Glomerular endothelial cell (primary cell): ENCODE measurements at places on chromosomes 3 and 15.

GRCh38 chr3:64726414-64727090, 38.8 kb upstream of the ADAMTS9 start:
- DNase-seq, result no peak

DNA sequence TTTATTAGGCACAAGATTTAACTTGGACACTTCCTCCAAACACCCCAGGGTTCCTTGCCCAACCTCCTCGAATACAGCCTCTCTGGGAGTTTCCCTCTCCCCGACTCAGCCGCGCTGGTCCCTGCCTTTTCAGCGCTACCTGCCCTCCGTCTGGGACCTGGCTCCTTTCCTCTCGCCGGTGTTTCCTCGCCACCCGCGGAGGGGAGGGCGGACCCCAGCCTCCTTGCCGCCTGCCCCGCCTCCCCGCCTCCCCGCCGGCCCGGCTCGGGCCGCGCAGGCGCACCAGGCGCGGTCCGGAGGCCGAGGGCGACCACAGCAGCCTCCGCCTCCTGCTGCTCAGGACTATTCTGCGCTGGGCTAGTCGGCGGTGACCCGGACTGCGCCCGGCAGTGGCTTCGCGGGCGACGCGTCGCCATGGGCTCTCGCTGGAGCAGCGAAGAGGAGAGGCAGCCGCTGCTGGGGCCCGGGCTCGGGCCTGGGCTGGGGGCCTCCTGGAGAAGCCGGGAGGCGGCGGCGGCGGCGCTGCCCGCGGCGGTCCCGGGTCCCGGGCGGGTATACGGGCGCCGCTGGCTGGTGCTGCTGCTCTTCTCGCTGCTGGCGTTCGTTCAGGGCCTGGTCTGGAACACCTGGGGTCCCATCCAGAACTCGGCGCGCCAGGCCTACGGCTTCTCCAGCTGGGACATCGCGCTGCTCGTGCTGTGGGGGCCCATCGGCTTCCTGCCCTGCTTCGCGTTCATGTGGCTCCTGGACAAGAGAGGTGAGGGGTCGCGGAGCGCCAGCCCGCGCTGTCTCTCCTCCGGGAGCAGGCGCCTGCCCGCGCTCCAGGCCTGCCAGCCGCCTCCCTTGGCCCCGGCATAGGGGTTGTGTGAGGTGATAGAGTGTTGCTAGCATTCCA, at the start of gene SLC49A4:
Gene SLC49A4 (plus strand): TSS at position 291 of the 895 bp plus-strand sequence. CDS start 124 bp downstream, at position 415.
- no peak for DNase-seq

GRCh38 chr3:69252631-69253030, 130.2 kb upstream of the LMOD3 start:
- no peak for DNase-seq

DNA sequence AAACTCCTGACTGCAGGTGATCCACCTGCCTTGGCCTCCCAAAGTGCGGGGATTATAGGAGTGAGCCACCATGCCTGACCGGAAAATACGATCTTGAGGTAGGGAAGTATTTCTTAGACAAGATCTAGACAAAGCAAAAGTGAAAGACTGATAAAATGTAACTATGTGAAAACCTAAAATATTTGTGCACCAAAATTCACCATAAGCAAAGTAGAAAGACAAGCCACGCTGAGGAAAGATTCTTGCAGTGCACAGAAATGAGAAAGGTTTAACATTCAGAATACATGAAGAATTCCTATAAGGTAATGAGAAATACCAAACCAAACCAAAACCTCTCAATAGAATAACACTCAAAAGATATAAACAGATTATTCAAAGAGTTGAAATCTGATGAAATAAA, 35.7 kb downstream of the SYNM start:
- DNase-seq, result no peak

GRCh38 chr3:60696428-60697125, 554.7 kb downstream of the FHIT start:
- DNase-seq, result no peak

GRCh38 chr3:94694894-94695293, 632.0 kb downstream of the NSUN3 start:
- DNase-seq, result no peak

DNA sequence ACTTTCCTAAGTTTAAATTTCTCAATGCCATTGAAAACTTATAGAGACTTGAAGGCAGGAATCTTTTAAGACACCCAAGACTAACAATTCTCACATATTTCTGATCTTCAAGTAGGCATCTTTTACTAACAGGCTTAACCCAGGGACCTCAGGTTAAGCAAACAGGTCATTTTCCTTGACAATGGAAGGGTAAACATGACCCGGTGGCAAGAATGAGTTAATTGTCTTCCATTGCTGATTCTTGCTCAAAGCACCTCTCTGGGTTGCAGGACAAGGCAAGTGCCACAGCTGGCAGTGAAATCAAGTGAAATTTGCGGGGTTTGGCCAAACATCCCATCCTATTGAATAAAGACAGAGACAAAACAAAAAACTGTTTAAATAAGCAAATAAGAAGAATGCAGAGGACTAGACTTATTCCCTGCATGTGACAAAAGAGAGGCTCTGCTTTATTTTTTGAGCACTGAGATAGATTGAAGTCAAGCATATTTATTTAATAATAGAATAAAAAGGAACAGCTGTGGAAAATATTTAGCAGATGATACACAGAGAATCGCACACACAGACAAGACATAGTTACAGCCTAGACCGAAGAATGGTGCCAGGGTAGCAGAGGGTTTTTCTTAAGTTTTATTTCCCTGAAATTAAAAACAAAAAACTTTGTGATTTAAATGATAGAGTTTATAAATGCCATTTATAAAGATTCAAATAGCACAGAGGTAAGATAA, 56.0 kb upstream of the MITF start:
- no peak for DNase-seq

- peak; percentile 64 for DNase-seq
Measured at GRCh38 chr3:52532517-52532837, 1.2 kb downstream of the NT5DC2 start.

DNA sequence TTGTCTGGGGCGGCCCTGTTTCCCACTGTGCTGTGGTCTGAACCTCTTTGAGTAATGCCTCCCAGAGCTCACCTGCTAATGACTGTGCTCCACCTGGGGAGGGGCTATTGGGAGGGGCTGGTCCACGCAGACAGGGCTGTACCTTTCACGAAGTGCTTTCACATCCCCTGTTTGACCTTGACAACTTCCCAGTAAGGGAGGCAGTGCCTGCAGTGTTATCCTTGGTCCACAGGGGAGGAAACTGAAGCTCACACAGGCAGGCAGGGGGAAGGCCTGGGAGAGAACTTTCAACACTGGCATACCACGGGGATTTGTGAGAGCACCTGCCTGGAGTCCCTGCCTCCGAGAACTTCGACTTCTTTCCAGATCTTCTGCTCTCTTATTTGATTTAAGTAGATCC, 91.2 kb downstream of the CACNA1D start:
- no peak for DNase-seq

DNA sequence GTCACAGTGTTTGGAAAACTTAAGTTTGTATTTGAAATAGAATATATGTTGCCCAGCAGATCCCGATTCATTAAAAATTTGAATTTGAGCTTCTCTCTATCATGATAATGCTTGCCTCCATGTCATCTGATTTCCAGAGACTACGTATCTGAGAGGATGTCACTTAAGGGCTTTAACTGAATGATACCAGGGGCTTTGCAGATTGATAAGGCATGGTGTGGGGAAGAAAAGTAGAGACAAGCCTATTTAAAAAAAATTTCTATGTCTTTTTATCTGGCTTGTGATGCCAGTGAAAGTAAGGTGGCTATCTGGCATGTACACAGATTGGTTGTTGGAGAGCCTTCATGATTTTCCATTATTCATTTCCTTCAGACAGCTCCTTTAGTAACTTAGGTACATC, 72.7 kb downstream of the UBE2E2 start:
- no peak for DNase-seq

DNA sequence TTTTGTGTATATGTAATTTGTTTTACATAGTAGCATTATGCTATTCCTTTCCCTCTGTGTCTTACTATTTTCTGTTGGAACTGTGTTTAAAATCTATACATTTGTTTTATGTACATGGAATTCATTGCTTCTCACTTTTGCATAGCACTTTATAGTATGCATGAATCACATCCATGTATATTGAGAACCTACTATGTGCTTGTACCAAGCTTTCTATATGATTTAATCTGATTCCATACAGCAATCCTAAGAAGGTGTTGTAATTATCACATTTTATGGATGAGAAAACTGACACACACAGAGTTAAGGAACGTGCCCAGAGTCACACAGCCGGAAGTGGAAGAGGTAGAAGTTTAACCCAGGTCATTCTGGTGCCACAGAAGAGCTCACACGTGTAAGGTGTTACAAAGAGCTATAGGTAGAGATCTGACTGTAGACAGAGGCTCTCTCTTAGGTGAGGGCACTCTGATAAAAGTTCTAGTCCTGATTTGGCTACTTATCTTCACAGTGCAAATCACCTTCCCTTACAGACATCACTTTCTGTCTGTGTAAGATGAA, 3.5 kb upstream of the SMAD3 start:
- DNase-seq, result no peak

GRCh38 chr15:31279221-31280045, 47.2 kb upstream of the KLF13 start:
- no peak for DNase-seq

DNA sequence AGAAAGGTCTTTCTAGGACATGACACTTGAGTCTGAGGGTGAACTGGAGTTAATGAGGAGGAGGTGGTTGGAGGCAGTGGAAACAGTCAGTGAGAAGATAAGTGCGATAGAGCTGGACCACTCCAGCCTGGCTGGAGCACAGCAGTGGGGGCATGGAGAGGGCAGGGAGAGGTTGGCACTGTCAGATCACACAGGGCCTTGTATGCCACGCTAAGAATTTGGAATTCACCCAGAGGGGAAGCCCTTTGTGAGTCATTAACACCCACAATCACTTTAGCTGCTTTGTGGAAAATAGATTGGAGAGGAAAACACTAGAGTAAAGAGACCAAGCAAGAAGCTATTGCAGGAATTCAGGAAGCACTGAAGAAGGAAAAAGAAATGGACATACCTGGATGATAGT, 83.3 kb downstream of the ZNF621 start:
- no peak for DNase-seq

- DNase-seq, result no peak
Measured at GRCh38 chr3:14150078-14150477, 25.2 kb downstream of the TMEM43 start.

DNA sequence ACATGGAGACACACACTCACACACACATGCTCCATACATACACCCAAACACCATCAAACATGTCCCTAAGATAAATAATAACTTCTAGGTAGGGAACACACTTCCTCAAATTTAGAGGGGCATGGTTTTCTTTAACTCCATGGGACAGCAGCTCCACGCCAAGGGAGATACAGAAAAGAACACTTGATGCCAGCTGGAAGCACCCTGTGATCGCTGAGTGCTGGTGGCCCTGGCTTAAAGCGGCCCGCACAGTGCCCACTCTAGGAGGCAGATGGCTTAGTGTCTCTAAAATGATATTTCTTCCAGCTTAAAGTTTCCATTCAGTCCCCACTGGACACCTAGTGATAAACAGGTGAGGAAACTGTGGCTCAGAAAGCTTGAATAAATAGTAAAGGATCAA, 232.9 kb downstream of the UACA start:
- no peak for DNase-seq

DNA sequence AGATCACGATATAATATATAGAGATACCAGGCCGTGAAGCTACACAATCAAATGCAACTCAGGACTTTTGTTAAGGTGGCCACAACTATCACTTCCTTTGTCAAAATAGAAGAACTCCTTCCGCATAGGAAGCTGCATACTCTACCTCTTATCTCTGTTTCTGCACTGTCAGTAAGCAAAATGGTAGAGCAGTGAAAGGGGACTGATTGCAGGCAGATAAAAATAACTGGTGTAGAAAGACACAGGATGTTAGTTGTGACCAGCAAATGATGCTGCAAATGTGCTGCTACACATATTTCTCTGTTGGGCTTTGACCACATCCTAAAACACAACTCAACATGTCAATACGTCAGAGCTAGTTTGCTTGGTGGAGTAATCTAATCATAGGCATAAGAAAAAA, 16.3 kb upstream of the TRAT1 start:
- no peak for DNase-seq

GRCh38 chr3:153927107-153927506, 194.1 kb upstream of the ARHGEF26 start:
- peak; percentile 14 for DNase-seq

DNA sequence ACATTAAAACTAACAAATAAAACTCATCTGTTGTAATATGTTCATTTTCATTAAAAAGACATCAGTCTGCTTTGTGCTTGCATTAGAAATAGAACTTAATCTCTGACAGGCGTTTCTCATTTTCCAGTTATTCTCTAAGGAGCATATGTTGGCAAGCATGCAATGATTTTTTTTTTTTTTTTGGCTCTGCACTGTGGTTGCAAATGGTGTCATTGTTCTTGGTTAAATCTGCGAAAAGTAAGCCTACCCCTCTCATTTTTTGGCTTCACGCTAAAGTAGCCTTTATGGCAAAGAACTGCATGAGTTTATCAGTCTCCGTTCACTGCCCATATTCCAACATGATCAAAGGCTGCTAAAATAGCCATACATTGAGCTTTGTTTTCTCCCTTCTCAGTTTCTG, 403.2 kb downstream of the MECOM start:
- no peak for DNase-seq

DNA sequence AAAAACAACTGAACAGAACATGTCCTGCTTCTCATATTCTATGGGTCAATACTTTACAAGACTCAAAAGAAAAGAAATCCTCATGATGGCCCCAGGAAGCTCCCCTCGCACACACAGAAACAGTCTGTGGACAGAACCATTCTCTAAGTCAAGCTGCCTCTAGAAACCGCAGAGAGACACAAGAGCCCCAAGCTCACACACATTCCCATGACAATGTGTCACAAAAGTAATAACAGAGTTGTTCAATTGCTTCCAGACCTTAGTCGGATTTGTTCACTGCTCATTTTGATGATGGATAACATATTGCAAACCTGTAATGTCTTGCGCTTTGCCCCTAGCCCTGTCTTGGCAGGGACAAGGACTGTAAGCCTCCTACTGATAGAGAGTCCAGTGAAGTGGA, 60.9 kb downstream of the UMPS start:
- no peak for DNase-seq

DNA sequence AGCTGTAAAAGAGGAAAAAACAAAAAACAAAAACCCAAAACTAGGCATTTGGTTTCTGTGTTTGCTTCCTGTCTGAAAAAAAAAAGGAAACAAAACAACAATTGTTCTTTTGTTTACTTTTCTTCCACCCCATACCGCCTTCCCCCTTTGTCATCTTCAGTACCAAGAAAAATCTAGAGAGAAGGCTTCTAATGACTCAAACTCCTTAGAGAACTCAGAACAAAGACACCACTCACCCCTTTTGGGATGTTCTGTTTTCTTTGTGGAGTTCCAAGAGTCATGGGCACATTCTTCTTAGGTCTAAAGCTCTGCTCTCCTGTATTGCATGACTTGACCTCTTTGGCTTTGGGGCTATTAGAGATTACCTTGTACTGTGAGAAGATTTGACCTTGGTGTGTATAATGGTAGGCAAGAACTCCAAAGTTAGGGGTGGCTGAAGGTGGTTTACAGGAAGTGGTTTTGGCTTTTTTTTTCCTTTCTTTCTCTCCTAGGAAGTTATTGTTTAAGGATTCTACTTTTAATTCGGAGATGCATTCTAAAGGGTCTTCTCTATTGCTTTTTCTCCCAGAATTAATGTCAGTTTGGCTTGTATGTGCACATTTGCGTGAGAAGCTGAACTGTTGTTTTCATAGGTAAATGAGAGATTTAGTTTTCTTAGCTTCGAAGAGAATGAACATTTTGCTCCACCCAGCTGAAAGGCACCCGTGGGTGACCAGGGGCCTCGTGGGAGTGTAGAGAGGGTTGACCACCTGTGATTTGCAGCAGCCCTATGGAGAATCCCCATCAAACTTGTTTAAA, 39.5 kb upstream of the ZBTB20 start:
- no peak for DNase-seq
